ENCODE measurements at places on chromosomes 6 and 20.

DNA sequence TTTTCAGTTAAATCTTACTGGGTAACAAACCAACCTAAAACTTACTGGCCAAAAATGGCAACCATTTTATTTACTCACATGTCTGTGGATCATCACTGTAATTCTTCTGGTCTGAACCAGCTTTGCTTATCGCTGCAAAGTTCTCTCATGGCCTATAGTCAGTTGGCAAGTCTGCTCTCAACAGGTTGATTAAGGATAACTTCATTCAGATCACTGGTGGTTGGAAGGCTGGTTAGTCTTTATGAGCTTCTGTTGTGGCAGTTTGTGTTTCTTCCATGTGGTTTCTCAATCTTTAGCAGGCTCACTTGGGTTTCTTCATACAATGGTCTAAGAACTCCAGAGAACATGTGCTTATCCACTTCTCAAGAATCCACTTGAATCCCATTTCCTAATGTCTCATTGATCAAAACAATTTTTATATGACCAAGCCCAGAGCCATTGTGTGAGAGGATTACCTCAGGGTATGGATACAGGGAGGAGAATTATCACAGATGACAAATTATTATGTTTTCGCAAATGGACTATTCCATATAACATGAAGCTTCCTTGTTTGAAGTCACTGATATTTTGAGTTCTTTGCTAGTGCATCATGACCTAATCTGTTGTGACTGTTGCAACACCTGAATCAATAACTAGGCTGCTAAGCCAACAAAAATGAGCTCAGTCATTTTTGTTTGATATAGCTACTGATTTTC lies 155.4 kb upstream of the BMP2 start:
- no peak for DNase-seq

DNA sequence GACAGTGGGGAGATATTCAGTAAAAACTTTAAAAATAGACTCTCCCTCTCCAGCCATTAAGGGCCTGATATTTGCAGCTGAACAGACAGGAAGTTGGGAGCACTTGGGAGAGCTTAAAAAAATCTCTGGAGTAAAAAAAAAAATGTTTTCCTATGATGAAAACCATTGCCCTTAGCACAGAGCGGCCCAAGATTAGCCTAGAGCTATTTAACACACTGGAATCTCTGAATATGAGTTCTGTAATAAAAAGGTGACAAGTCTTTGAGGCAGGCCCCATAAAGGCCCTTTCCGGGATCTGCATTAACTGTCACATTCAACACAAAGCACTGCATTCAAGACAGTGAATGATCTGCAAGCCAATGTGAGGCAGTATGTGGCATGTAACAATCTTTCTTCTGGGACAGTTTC lies 393.7 kb downstream of the ZFAND3 start:
- peak; percentile 45 for DNase-seq

GRCh38 chr20:1824181-1824580 lies 71.0 kb upstream of the SIRPA start:
- no peak for DNase-seq

- no peak for DNase-seq
Measured at GRCh38 chr6:146859795-146860495, 261.2 kb downstream of the ADGB start.

GRCh38 chr20:36318166-36318565 lies 12.0 kb downstream of the DLGAP4 start:
- DNase-seq: no peak

- no peak for DNase-seq
Measured at GRCh38 chr6:122792766-122793165, 3.7 kb downstream of the SMPDL3A start.

DNA sequence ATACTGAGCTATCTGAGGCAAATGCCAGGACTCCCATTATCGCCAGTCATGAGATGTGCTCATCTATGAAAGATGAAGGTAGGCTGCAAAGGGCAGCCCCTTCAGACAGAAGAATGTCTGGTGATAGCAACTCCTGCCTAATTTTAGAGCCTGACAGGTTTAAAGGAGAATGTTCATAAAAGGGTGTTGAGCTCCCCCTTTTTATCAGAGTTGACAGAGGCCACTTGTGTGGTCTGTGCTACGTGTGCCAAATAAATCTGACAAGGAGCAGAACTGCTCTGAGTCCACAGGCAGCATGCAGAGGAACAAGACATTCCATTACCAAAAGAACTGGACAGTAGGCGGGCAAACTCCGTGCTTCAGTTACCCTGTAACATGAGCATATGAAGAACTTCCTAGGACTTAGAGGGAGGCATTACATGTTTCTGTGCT lies 101.8 kb downstream of the PREP start:
- DNase-seq: no peak

GRCh38 chr6:137802408-137803182 lies 64.5 kb upstream of the TNFAIP3 start:
- no peak for DNase-seq

All from COLO829 (cell line).